Activated T-cell treated with anti-CD3 and anti-CD28 coated beads, Interleukin-2, amount 50 U/mL, for 72 hours (primary cell): ENCODE measurements at places on chromosomes 2 and 18. TPM values are rescaled to one million over a fixed set of nuclear protein-coding genes. Genes with fewer than 3 reads are reported as not detected.

GRCh38 chr2:15359716-15360531, 201.2 kb downstream of the NBAS start:
- peaks cover 9% of the 10 kb centered on the region for H3K36me3 ChIP-seq
- H3K4me3 ChIP-seq, result no peak overlapping the region
- peaks cover 9% of the 10 kb centered on the region for H3K4me1 ChIP-seq
- H3K27me3 ChIP-seq, result no peaks in the 10 kb centered on the region

GRCh38 chr2:165681841-165682240, 112.2 kb downstream of the GALNT3 start:
- no peak overlapping the region for H3K27ac ChIP-seq
- no peak overlapping the region for H3K4me3 ChIP-seq
- peaks cover 5% of the 10 kb centered on the region for H3K27me3 ChIP-seq
- no peak for DNase-seq
- H3K36me3 ChIP-seq, result no peaks in the 10 kb centered on the region

DNA sequence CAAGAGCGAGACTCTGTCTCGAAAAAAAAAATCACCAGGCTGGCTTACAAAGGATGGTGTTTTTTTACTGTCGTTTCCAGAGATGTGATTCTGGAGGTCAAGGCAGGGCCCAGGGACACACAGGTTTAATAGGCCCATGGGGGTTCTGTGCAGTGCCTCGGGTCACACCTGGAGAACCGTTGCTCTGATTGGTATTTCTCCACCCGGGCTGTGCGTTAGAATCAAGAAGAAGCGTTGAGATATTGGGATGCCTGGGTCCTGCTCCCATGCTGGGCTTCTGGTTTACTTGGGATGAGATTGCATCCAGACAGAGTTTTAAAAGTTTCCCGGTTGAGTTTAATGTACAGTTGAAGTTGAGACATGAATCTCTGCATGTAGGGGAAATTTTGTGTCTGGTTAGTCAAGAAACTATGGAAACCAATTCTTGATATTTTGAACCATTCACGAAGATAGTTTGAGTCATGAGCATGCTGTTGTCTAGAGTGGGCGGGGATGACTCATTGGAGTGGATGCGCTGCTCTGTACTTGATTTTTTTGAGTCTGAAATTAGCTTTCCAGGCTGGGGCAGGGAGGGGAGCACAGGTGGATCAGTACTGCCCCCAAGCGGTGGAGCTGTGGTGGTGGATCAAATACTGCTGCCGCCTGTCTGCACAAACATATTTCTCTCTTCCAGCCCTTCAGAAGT, 50.1 kb downstream of the GREB1 start:
- peak; percentile 94 for DNase-seq
- H3K36me3 ChIP-seq, result no peaks in the 10 kb centered on the region
- H3K4me1 ChIP-seq, result peaks cover 18% of the 10 kb centered on the region
- peaks cover 22% of the 10 kb centered on the region for H3K27me3 ChIP-seq
- H3K27ac ChIP-seq, result no peak overlapping the region

- peaks cover 20% of the 10 kb centered on the region for H3K27me3 ChIP-seq
- peaks cover 1% of the 10 kb centered on the region for H3K36me3 ChIP-seq
- no peak overlapping the region for H3K27ac ChIP-seq
- DNase-seq, result no peak
Measured at GRCh38 chr2:148614014-148614321, 30.6 kb upstream of the EPC2 start.

GRCh38 chr18:10402871-10403559, 51.4 kb upstream of the APCDD1 start:
- H3K4me3 ChIP-seq, result no peak overlapping the region
- no peak for DNase-seq
- H3K27ac ChIP-seq, result no peak overlapping the region
- H3K36me3 ChIP-seq, result no peaks in the 10 kb centered on the region

DNA sequence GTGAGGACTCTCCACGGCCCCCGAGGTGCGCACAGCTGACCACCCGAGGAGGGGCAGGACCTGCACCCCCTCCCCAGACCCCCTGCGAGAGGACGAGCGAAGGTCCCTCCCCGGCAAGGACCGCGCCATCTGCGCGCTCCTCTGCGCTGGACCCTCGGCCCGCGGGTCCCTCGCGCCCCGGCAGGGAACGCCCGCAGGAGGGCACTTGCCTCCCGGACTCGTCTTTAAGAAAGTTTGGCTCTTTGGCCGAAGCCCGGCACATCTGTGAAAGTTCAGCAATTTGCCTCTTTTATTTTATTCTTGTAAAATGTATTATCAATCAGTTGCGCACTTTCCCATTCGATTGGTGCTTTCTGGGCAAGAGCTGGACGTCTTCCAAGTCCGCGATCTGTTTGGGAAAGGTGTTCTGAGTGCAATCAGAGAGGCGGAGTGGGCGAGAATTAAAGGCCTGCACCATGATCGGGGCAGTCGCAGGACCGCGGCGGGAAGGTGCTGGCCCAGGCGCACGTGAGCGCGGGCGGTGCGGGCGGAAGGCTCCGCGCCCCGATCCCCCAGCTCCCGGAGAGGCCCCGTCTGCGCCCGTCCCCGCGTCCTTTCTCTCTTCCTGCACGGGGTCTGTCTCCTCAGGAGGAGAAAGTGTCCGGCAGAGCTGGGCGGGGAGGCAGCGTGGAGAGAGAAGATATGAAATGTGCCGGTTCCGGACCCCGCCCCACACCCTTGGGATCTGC, 1.6 kb upstream of the ALKAL2 start:
- DNase-seq, result peak; percentile 13
- no peaks in the 10 kb centered on the region for H3K4me1 ChIP-seq
- peak overlapping the region; percentile 69 for H3K4me3 ChIP-seq
- no peaks in the 10 kb centered on the region for H3K36me3 ChIP-seq
- H3K27me3 ChIP-seq, result peaks cover 52% of the 10 kb centered on the region
- no peak overlapping the region for H3K27ac ChIP-seq

DNA sequence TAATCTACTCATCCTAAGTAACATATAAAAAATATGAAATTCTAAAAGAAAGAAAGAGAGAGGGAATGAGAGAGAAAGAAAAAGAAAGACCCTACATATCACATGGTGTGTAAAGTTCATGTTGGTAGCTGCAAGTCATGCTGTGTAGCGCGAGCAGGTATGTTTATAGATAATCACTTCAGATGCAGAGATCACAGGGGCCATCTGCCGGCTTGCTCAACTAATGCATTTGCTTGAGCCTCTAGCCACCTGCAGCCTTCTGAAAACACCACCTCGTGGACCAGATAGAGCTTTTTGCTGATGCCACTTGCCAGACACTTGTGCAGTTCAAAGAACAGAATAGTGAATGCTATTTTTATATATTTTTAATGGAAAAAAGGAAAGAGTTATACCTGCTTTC, 37.6 kb downstream of the CDH7 start:
- H3K4me3 ChIP-seq, result no peak overlapping the region
- no peaks in the 10 kb centered on the region for H3K36me3 ChIP-seq
- DNase-seq, result no peak
- H3K27me3 ChIP-seq, result no peaks in the 10 kb centered on the region

- peaks cover 7% of the 10 kb centered on the region for H3K27me3 ChIP-seq
- no peak for DNase-seq
- H3K4me3 ChIP-seq, result no peak overlapping the region
Measured at GRCh38 chr2:126913881-126914615, 15.4 kb downstream of the TEX51 start.

DNA sequence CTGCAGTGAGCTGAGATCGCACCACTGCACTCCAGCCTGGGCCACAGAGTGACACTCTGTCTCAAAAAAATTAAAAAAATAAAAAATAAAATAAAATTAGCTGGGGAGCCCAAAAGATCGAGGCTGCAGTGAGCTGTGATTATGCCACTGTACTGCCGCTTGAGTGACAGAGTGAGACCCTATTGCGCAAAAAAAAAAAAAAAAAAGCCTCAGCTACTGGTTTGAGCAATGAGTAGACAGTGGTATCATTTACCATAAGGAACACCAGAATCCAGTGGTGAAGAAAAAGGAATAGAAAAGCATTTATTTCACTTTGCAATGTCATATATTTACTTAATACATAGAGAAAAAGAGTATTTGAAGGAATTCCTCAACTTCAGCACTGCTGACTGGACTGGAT, 3.0 kb downstream of the SAP130 start:
- peaks cover 5% of the 10 kb centered on the region for H3K36me3 ChIP-seq
- no peaks in the 10 kb centered on the region for H3K27me3 ChIP-seq
- peaks cover 19% of the 10 kb centered on the region for H3K4me1 ChIP-seq
- H3K27ac ChIP-seq, result no peak overlapping the region
- DNase-seq, result no peak

- H3K27ac ChIP-seq, result peak overlapping the region; percentile 95
- H3K36me3 ChIP-seq, result no peaks in the 10 kb centered on the region
- peak; percentile 77 for DNase-seq
- H3K4me3 ChIP-seq, result peak overlapping the region; percentile 85
- peaks cover 12% of the 10 kb centered on the region for H3K27me3 ChIP-seq
- peaks cover 55% of the 10 kb centered on the region for H3K4me1 ChIP-seq
Measured at GRCh38 chr2:176826984-176827668, 385.5 kb upstream of the HNRNPA3 start.

GRCh38 chr18:6629635-6630140, 99.8 kb upstream of the ARHGAP28 start:
- H3K27ac ChIP-seq, result no peak overlapping the region
- H3K27me3 ChIP-seq, result no peaks in the 10 kb centered on the region
- no peaks in the 10 kb centered on the region for H3K4me1 ChIP-seq
- DNase-seq, result no peak

DNA sequence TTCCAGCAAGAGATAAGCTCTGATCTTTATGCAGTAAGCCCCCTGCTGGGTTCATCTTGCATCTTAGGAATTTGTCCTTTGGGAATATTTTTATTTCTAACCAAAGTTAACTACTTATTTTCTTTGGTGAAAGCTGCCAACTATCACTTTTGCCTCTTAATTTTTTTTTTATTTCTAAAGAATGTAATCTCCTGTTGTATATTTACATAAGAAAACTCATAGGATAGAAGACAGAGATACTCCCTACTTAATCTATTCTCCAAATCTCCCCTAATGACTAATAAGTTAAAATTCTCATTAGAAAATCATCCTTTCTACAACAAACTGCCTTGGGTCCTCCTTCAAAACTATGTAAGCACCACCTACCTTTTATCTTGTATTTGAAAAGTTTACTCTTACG, 612.2 kb upstream of the SLC39A10 start:
- H3K36me3 ChIP-seq, result no peaks in the 10 kb centered on the region
- H3K27ac ChIP-seq, result no peak overlapping the region
- no peak for DNase-seq
- H3K4me3 ChIP-seq, result no peak overlapping the region

- peaks cover 2% of the 10 kb centered on the region for H3K36me3 ChIP-seq
- H3K4me1 ChIP-seq, result peaks cover 6% of the 10 kb centered on the region
- no peak for DNase-seq
- H3K27me3 ChIP-seq, result no peaks in the 10 kb centered on the region
Measured at GRCh38 chr2:222526480-222527277, 102.3 kb downstream of the SGPP2 start.

Gene LOXL3
- total RNA-seq, result 3.1 TPM

Gene BOK
- total RNA-seq, result not detected

Gene HEATR5B
- 12.4 TPM for total RNA-seq

Gene NCKAP5
- not detected for total RNA-seq

Gene NAPG
- 36.5 TPM for total RNA-seq

Gene CYS1
- 0.81 TPM for total RNA-seq

Gene REEP1
- total RNA-seq, result 0.38 TPM

Gene GALNT3
- total RNA-seq, result 16.2 TPM
